Stimulated activated CD4-positive, alpha-beta T cell treated with anti-CD3 and anti-CD28 coated beads, Interleukin-1b, Interleukin-23, amount 100 ng/mL, for 1 hour (primary cell): ENCODE measurements at places on chromosomes 2 and 18.

- DNase-seq = no peak
Observed at GRCh38 chr18:12774982-12775381, 72.1 kb downstream of the PSMG2 start.

GRCh38 chr2:133360882-133361281, 207.4 kb downstream of the NCKAP5 start:
- DNase-seq = no peak

DNA sequence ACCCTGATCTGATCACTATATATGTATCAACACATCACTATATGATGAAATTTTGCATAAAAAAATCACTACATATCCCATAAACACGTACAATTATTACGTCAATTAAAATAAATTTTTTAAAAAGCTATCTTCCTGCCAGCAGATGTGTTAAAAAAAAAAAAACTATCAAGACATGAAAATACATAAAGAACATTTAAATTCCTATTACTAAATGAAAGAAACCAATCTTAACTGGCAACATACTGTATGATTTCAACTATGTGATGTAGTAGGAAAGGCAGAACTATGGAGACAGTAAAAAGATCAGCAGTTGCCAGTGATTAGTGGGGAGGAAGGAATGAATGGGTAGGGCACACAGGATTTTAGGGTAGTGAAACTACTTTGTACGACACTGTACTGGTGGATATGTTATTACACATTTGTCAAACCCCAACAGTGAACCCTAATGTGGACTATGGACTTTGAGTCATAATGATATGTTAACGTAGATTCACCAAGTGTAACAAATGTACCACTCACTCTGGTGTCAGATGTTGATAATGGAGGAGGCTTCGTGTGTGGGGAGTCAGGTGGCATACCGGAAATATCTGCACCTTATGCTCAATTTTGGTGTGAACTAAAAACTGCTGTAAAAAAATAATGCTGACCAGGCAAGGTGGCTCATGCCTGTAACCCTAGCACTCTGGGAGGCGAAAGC, 27.4 kb downstream of the USP34 start:
- no peak for DNase-seq

- no peak for DNase-seq
Observed at GRCh38 chr2:127644066-127645025, 1.6 kb upstream of the GPR17 start.

DNA sequence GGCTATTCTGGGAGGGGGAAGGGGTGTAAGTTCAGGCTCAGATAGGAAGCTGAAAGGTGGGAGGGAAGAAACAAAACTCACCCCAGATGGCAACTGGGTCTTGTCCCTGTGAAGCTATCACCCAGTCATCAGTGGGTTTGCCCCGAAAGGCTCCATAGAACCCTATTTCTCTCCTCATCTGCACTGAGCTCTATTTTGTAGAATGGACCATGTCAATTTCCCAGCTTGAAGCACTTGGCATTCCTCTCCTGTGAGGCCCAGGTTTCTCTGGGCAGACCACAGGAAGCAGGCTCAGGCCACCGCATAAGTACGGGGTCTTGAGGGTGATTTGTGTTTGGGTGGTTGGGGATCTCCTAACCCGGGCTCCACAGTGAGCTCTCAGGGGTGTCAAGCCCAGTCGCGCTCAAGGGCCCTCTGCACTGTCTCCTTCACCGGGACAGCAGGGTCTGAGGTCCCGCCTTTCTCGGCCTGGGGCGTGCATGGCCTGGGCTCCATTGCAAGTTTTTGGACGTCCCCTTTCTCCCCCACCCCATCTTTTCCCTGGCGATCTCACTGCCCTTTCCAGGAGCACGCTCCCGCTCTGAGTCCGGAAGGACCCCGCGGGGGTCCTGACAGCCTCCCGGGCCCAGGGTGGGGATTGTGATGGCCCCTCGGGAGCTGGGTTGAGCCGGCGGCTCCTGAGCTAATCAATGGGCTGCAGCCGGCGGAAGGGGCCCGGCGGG, 27.3 kb upstream of the NOTO start:
- DNase-seq = no peak

GRCh38 chr2:206989311-206989710, 50.0 kb downstream of the CPO start:
- DNase-seq = no peak

DNA sequence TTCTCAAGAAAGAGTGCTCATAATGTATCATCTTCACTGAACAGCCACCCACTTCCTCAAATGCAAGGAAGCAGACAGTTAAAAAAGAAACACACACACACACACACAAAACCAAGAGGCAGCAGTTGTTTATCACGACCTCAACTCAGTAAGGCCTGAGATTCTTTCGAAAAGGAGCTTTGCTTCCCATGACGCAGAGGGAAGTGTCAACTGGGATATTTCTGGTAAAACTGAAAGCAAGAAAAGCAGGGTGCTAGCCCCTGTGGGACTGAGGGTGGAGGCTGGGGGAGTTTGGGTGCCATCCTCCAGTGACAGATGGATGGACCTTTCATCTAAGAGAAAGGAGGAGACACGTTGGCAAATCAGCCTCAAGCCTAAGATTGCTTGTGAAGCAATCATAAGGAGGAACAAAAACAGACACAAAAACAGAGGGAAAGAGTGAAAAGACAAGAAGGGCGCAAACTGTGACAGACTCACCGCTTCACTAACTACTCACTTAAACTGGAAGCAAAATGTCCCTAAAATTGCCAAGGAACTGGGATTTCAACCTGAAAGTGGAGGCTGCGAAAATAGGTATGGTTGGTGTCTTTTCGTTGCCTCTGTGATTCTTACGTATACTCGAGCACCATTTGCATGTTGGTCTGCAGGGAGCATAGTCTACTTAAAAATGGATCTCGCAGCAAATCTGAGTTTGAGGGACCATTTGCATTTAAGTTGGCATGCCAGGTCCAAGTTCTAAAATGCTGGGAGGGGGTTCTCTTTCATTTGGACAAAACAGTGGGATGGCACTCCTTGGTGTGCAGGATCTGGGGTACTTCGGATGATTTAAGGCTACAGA, at the start of gene ARHGAP25:
Gene ARHGAP25 (plus strand): TSS at position 124 of the 838 bp plus-strand sequence. CDS start 389 bp downstream, at position 513.
- DNase-seq = no peak

GRCh38 chr18:6729247-6730091, at the start of gene ARHGAP28:
Gene ARHGAP28 (plus strand): TSS chr18:6729716. CDS start chr18:6729822, 106 bp downstream.
- no peak for DNase-seq

- no peak for DNase-seq
Observed at GRCh38 chr2:4725618-4726017, 966.6 kb upstream of the SOX11 start.
